Immature natural killer cell (primary cell): ENCODE measurements at places on chromosomes 1 and 21.

DNA sequence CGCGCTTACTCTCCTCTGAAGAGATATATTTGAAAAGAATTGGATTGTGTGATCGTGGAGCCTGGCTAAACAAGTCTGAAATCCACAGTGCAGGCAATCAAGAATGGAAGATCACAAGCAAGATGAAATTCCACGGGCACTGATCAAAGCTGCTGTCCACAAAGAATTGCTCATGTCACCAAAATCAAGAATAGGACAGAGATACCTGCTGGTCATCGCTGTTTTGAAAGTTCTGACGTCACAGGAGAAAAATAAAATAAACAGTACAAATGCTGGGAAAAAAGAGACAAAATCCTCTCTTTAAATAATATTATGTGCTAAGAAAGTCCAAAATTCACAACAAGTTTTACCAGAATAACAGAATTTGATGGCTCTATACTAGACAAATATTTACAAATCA lies 12.0 kb upstream of the DESI2 start:
- no peak for DNase-seq

GRCh38 chr1:233349137-233349536 lies 21.6 kb downstream of the MAP3K21 start:
- no peak for DNase-seq

GRCh38 chr1:151213560-151213959 lies 15.2 kb downstream of the PIP5K1A start:
- no peak for DNase-seq

DNA sequence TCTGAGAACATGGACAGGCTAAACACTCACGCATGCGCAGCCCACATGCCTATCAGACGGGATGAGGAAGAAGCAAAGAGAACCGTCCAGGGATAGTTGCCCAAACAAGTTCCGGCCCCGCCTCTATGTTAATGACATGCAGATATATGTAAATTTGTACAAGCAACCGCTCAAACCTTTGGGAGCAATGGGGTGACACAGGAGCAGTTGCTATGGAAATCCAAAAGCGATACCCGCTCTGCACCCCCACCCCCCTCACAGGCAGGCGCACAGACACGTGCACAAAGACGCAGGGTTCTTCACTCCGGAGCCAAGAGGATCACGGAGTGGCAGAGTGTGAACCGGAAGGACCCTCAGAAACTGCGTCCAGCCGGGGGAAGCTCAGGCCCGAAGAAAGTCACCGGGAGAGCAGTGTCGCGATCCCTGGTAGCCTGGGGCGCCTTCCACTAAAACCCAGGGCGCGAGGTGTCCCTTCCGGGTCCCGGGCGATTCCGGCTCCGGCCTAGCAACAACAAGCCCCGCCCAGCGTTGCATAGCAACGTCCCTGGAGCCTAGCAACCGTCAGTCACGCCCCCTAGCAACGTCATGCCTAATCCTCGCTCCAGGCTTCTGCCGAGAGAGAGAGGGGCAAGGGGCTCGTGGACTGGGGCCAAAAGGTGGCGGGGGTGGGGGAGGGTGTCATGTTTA lies 24.1 kb upstream of the ADGRB2 start:
- DNase-seq, result peak; percentile 93

GRCh38 chr1:25481625-25482024 lies 50.9 kb downstream of the MACO1 start:
- no peak for DNase-seq

DNA sequence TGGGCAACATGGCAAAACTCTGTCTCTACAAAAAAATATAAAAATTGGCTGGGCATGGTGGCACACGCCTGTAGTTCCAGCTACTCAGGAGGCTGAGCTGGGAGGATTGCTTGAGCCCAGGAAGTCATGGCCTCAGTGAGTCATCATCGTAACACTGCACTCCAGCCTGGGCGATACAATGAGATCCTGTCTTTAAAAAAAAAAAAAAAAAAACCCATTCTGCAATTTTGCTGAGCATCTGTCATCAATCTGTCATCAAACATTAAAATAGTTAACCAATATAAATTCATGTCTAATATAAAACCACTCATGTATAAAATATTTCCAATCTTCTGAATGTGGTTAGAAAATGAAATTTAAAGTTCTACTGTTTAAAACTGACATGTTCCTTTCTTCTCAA lies 56.9 kb downstream of the LPAR3 start:
- DNase-seq, result no peak

DNA sequence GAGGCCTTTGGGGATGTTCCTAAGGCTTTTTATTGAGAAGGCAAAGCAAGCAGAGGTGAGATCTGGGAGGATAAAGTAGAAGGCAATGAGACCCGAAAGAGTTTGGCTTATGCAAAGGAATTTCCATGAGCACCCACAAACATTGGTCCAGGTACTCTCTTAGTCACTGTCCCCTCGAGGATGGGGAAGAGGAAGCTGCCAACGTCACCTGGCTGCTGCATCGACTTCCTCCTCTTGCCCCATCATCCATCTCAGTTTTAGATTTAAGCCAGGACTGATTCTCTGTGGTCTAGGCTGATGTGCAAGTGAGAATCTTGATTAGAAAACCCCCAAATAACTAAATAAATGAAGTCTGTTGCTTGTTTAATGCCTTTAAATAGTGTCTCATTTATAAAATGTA lies 28.7 kb downstream of the RUNX1 start:
- DNase-seq, result peak; percentile 15

GRCh38 chr21:46322351-46323226 lies 1.1 kb downstream of the C21orf58 start:
- no peak for DNase-seq

DNA sequence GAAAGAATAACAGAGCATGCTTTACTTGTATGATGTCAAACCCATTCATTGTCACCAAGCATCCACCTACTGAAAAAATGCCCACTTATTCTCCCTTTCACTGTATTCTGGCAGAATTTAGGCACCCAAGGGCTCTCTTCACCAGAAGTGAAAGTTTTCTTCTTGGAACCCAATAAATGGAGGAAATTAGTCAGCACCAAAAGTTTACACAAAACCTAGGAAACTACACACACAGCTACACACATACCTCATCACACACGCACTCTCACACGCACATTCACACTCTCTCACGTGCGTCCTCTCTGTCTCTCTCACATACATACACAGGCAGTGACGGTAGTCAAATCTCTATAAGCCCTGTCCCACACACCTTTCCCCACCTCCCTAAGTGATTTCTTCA lies 37.6 kb downstream of the MCOLN2 start:
- peak; percentile 37 for DNase-seq

- peak; percentile 47 for DNase-seq
Observed at GRCh38 chr1:111516005-111516535, 12.6 kb upstream of the ADORA3 start.

DNA sequence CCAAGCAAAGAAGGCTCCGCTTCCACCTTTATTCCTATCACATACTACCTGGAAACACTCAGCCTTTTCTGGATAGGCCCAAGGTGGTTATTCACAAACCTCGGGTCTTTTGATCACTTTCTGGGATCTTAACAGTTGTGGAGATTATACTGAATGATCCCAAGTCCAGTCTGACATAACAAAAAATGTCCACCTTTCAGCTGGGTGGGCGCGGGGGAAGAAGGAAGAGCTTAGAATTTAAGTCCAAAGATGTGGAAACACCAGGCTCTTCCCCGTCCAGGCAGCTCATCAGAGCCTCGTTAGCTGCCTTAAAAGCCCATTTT lies 338 bp upstream of the C1orf53 start:
- DNase-seq, result no peak

DNA sequence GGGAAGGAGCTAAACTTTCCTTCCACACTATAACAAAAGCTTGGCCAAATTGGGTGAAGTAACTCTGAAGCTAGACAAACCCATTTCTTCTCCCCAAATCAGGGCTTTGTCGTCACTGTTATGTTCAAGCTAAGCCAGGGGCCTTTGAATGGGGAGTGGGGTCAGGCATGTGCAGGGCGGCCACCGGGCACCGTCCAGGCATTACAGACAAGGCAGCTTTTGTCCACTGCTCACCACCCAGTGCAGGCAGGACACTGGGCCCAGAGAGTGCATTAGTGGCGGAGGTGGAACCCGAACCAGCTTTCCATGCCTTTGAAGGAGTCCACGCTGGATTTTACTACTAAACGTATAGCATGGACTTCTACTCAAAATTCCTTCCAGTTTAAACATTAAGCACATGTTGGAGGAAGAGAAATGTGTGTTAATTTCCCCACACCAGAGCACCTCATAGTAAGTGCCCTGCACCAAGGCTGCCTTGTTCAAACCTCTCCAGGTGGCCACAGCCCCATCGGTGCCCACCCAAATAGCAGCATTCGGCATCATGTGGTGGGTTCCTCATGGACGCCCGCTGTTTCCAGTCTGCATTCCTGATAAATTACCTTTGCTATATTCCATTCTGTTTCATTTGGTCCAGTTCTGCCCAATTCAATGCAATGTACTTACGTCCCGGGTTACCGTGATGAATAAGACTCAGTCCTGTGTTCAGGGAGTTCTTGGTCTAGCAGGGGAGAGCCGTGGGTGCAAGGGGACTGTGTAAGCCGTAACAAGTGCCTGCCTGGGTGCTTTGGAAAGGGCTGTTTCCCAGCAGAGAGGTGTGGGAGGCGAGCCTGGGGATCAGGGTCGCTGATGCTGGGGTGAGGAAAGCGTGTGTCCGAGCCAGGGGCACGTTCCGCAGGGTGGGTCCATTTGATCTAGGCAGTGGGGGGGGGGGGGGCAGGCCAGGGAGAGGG lies 1.6 kb downstream of the UBASH3A start:
- no peak for DNase-seq

DNA sequence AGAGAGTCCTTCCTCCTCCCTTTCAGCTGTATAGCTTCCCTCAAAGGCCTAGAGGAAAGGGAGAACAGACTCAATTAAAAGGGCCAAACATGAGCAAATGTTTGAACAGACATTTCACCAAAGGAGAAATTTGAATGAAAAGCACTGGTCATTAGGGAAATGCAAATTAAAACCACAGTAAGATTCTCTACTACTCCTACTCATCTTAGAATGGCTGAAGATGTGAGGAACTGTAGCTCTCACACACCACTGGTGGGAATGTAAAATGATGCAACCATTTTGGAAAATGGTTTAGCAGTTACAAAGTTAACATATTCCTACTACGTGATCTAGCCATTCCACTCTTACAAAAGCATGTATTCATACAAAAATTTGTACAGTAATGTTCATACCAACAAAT lies 253.0 kb upstream of the HOOK1 start:
- DNase-seq, result no peak

- no peak for DNase-seq
Observed at GRCh38 chr1:60274422-60275290, 201.1 kb upstream of the C1orf87 start.

DNA sequence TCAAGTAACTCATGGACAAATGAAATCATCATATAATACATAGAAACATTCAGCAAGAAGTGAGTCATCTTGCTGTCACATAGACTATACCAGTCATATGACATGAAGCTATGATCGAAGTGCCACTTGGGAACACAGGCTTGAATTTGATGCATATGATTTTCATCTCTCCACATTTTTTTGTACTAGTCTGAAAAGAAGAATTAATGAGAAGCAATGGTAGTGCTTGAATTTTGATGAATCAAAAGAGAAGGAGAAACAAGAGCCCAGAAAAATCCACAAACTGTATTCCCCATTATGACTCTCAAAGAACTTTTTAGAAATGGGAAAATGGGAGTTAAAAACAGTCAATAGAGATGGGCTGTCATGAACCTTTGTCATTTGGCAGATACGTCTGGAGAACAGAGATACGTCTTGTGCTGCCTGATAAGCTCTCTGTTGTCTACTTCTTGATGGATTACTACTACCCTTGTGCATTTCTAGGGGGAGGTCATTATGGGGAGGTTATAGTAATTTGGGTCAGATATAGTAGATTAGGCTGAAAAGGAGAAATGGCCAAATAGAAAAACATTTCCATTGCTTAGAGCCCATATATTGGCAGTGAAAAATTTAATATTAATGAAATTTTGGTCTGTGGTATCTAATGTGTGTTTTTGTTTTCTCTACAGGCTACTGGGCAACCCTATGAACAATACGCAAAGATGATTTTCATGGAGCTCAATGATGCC lies 8.0 kb upstream of the LEPR start:
- no peak for DNase-seq

- no peak for DNase-seq
Observed at GRCh38 chr1:10555635-10556429, 81.1 kb downstream of the PEX14 start.

GRCh38 chr1:151843398-151843797 lies 3.8 kb upstream of the C2CD4D start:
- no peak for DNase-seq

- no peak for DNase-seq
Observed at GRCh38 chr1:75712306-75712705, 12.2 kb upstream of the ACADM start.

DNA sequence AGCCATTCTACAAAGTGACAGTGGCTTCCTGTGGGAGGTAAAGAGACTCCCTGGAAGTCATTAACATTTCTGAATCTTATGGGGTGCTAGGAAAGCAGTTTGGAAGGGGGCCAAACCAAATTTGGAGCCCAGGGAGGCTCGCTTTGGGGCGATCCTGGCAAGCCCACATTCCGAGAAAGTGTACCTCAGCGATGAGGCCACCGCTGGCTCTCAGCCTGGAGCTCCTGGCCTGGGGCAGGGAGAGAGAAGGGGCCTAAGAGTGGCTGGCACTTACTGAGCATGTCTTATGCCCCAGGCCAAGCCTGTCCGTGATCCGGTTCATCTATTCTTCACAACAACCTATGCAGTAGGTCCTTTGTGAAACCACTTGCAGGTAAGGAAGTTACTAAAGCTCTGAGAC lies 98.8 kb downstream of the CCDC185 start:
- no peak for DNase-seq

- no peak for DNase-seq
Observed at GRCh38 chr1:113534875-113535274, 144.6 kb downstream of the MAGI3 start.

DNA sequence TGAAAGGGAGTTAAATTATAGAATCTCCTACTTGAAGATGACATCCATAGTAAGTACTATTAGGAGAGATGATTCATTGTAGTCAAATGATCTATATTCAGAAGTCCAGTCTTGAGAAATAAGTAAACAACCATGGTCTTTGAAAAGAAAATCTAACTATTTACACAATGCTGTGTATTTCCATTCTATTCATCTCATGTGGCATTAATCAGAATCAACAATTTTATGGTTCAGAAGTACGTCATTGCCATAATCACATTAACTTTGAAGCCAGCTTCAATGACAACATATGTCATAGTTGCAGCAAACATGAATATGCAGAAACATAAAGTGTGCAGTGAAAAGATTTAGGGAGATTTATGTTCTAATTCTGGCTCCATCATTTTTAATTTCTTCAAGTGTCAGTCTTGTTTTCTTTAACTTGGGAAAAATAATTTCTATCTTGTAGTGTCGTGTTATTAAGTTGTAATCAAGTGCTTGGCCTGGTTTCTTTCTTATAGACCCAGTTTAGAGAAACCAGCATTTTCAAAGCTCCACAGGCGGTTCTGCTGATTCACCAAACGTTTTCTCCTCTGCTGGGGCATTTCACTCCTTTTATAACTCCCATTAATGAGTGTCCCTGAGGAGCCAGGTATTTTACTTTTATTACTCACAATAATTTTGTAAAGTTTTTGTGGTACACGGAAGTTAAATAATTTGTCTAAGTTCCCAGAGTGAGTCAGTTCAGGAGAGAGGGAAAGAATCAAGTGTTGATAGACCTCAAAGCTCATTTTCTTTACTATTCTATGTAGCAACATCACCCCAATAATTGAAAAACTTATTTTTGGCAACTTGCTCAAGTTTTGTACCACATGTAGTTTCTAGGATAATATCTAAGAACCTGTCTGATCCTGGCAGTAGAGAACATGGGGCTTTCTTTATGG lies 35.9 kb upstream of the PTGS2 start:
- DNase-seq, result no peak

GRCh38 chr1:188611432-188611831 lies 1782.7 kb downstream of the PLA2G4A start:
- DNase-seq, result no peak
